ENCODE measurements at places on chromosomes 5 and 9.
A peak's percentile ranks its signal among the peaks of the same experiment; 100 is the strongest.

DNA sequence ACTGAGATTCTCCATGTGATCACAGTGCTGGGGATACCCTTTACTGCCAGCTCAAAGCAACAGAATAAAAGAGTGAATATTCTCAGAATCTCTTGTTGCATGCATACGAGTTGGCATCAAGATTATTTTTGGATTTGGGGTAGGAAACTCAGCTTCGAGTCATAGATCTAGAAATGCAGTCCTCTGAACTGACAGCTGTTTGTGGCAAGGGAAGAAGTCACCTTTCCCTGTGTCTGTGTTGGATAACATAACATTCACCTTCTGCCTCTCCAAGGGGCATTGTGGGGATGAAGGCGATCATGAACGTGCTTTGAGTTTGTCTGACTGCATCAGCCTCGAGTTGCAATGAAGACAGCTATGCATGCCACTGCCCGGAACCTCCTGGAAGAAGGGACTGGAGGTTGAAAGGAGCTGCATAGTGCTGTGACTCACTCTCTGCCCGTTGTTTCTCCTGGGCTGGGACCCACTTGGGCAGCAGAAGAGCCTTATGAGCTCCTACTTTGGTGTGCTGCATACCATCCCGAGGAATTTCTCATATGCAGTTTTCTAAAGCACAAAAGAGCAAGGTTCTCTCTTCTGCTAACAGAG lies 231.7 kb downstream of the ARHGAP26 start:
- no peak for DNase-seq

DNA sequence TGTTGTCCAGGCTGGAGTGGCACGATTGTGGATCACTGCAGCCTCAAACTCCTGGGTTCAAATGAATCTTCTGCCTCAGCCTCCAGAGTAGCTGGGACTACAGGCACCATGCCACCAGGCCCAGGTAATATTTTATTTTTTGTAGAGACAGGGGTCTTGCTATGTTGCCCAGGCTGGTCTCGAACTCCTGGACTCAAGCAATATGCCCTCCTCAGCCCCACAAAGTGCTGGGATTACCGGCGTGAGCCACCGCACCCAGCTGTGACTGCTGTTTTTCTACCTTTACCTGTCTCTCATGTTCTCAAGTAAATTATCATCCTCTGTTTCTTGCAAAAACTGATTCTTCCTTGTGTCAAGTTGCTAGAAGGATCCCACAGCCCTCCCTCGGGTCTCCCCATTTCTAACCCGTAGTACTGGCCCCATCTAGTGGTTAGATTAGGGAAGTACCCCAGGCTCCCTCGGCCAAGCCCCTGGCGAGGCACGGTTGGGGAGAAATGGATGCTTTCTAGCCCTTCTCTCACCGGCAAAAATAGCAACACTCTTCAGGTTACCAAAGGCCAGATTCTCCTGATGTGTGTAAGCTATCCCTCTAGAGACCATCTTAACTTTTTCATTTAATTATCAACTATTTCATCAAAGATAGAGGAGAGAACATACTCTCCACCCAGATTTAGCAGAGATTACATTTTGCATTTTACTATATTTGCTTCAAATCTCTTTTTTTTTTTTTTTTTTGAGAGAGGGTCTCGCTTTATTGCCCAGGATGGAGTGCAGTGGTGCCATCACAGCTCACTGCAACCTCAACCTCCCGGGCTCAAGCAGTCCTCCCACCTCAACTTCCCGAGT lies 19.2 kb upstream of the TOR1B start:
- DNase-seq = peak; percentile 72

- no peak for DNase-seq
Measured at GRCh38 chr5:120124031-120124430, 340.1 kb upstream of the PRR16 start.

GRCh38 chr5:92749943-92750342 lies 831.1 kb downstream of the NR2F1-AS1 start:
- DNase-seq = no peak

DNA sequence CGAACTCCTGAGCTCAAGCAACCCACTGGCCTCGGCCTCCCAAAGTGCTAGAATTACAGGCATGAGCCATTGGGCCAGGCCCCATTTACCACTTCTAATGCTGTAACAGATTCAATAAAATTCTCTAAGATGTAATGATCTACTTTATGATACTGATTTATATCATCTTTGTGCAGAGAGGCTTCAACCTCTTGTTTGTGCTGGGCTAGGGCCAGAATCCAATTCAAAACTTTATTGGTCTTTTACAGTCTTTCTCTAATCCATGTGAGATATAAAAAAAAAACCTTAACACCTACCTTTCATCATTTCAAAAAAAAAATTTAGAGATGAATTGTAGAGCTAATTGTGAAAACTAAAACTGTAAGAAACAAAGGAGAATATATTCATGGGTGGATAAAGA lies 8.2 kb upstream of the BTF3 start:
- DNase-seq = no peak

DNA sequence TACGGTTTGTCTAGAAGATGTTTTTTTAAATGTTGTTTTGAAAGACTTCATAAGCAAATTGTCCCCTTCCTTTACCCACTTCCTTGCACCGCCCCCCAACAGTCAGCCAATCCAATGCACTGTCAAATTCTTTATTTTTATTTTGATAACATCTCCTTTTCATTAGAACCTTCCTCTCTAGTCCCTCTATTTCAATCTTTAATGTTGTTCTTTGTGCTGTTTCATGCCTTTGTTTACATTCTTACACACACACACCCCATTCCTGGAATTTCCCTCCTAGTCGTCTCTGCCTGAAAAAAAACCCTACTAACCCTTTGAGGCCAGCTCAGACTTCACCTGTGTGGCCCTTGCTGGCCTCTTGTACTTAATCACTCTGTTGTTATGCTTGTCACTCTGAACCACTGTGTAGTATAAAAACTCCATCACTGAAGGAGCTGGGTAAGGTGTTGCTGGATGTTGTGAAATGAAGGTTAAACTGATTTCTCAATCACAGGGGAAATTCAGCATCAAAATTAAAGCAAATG lies 133.4 kb downstream of the UGCG start:
- no peak for DNase-seq

- DNase-seq = no peak
Measured at GRCh38 chr5:158999339-158999738, 100.4 kb downstream of the EBF1 start.

GRCh38 chr5:5158472-5158895 lies 18.4 kb downstream of the ADAMTS16 start:
- DNase-seq = no peak

GRCh38 chr5:175484829-175485228 lies 6.5 kb downstream of the SFXN1 start:
- no peak for DNase-seq

DNA sequence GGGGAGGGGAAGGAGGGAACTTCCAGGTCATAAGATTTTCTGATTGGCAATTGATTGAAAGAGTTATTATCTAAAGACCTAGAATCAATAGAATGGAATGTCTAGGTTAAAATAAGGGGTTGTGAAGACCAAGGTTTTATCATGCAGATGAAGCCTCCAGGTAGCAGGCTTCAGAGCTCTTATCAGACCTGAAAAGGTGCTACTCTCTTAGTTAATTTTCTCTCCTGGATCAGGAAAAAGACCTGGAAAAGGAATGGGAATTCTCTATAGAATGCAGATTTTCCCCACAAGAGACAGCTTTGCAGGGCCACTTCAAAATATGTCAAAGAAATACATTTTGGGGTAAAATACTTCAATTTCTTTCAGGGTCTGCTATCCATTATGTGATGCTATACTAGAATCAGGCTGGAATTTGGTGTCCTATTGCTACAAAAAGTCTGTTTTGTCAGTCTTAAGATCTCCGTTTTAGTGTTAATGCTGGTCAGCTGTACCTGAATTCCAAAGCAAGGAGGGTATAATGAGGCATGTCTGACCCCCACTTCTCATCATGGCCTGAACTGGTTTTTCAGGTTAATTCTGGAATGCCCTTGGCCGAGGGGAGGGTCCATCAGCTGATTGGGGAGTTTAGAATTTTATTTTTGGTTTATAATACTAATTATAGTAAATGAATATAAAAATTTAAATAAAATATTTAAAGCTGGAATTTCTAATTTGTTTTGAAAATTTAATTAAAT lies 16.6 kb upstream of the STOM start:
- no peak for DNase-seq

GRCh38 chr9:135130207-135130976 lies 42.9 kb downstream of the OLFM1 start:
- no peak for DNase-seq

DNA sequence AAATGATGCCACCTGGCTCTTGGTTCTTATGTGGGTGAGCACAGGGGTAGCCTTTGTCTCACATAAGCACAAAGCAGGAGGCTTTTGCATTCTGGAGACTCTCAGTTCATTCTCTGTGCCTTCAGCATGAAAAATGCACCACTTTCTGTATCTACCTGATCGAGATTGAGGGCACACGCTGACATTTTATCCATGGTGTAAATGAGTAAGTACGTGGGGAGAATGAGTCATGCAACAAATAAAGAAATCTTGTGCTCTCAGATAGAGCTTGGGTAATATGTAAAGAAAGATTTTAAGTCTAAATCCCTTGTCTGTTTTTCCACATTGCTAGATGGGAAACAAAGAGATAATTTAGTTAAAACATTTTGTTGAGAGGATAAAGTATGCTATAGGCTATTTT lies 607.2 kb upstream of the WWC1 start:
- no peak for DNase-seq

DNA sequence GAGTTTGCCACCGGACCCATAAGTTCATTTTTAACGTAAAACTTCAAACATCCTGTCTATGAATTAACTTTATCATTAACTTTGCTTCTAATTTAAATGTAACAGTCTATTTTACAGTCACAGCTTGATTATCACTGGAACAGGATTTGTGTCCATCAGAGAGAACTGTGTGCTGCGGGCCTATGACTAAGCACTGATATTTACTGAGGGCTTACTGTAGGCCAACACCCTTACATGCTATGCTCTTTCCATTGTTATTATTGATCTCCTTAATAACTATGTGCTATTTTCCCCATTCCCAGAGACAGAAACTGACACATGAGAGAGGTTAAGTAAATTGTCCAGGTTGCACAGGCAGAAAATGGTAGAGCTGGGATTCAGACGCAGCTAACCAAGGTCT lies 24.0 kb upstream of the GPR151 start:
- no peak for DNase-seq

GRCh38 chr5:60026161-60026560 lies 132.6 kb upstream of the PDE4D start:
- DNase-seq = no peak

DNA sequence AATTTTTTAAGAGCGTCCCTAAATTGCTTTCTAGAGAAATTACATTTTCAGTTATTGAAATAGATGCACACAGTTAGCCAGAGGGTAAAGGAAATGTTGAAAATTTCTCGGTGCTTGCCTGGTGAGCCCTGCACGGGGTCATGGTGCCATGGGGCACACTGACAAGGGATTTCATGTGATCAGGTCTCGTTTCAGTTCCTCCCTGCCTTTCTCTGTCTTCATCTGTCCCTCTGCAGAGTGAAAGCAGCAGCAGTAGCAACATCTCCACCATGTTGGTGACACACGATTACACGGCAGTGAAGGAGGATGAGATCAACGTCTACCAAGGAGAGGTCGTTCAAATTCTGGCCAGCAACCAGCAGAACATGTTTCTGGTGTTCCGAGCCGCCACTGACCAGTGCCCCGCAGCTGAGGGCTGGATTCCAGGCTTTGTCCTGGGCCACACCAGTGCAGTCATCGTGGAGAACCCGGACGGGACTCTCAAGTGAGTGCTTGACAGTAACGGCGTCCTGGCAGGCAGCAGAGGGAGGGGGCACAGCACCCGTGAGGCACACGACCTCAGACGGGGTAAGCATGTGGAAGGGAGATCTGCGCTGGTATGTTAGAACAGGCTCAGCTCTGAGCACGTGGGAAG lies 89.1 kb upstream of the OTULINL start:
- DNase-seq = no peak

GRCh38 chr9:69273161-69273560 lies 51.9 kb upstream of the ENTREP1 start:
- no peak for DNase-seq

- DNase-seq = no peak
Measured at GRCh38 chr9:36664806-36665205, 92.1 kb downstream of the MELK start.

DNA sequence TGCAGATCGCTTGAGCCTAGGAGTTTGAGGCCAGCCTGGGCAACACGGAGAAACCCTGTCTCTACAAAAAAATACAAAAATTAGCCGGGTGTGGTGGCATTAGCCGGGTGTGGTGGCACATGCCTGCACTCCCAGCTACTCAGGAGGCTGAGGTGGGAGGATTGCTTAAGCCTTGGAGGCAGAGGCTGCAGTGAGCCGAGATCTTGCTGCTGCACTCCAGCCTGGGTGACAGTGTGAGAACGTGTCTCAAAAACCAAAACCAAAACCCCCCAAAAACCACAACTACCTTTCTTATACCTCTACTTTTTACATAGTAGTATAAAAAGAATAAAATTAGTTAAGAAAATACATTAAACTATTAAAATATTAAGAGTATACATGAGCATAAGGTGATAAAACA lies 121.2 kb downstream of the RAPGEF6 start:
- no peak for DNase-seq

DNA sequence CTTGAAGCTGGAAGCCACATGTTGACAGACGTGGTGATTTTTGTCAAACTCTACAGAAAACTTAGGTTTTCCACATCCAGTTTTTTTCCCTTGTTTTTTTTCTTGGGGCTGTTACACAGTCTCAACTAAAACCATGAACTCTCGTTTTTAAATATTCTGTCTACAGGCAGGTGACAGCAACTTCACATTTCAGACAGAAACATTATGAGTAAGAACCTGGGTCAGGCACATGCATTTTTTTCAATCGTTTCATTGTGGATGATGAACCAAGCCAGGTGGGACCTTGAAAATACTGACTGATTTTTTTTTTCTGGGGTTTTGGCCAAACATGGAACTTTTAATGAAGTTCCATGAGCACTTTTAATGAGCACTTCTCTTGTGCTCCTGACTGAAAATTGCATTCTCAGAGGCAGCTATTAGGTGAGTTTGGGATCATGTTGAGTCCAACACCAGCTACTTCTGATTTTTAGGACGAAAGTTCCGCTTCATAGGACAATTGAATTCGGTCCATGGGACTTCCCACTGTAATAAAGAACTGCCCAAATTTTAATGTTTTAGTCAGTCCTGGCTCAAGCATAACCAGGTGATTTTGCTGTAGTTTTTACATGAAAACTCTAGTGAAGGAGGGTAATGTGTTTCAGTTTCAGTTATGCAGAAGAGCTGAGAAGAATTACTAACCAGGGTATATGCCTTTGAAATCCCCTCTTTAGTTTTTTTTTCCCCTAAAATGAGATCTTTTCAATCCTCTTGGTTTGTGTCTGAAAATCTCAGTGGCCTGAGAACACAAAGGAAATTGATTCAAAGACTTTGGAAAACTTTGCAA lies 93.2 kb upstream of the ADAMTS16 start:
- no peak for DNase-seq
